ENCODE measurements at places on chromosomes 6 and 20.

DNA sequence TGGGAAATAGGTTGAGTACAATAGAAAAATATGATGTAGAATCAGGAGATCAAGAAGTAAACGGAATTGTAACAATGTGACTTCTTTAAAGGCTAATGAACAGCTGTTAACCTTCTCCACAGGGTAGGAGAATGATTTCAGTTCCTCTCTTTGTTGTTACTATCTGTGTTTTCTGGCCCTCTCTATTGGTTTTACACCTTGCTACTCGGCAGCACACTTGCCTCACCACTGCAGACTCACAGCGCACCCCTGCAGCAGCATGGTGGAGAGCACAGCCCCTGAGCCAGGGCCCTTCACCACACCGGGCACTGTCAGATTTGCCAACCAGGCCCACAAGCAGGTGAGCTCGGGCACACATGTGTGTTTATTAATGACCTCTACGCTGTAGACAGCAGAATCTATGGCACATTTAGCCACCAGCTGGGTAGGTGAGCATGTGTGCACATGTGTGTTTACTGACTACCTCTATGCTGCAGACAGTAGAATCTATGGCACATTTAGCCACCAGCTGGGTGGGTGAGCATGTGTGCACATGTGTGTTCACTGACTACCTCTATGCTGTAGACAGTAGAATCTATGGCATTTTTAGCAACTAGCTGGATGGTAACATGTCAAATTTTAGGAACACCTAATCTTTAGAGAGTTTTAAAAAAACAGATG is 16.8 kb downstream of the SFT2D1 start:
- no peak for DNase-seq

DNA sequence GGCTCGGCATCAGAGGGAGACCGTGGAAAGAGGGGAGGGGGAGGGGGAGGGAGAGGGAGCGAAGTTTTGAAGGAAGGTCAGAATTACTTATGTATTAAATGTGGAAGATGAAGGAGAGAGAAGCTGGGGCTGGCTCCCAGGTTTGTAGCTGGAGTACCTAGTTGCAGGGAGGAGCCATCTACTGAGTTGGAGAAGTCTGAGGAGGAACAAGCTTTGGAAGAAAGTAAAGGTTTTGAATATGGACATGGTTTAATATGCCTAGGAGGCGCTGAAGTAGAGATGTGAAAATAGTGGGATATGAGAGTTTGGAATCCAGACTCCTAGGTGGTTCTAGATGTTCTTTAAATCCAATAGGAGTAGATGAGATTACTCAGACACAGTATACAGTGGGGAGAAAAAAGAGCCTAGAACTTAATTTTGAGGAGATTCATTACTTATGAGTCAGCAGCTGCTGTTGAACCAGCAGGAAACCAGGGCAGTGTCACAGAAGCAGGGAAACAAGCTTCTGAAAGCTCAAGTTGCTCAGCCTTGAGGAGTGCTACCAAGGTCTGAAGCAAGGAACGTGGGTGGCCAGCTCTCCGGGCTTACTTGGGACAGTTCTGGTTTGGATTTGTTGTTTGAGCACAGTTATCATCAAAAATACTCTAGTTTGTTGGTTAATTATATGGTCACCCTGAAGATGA is 149.3 kb downstream of the UTRN start:
- DNase-seq: no peak

DNA sequence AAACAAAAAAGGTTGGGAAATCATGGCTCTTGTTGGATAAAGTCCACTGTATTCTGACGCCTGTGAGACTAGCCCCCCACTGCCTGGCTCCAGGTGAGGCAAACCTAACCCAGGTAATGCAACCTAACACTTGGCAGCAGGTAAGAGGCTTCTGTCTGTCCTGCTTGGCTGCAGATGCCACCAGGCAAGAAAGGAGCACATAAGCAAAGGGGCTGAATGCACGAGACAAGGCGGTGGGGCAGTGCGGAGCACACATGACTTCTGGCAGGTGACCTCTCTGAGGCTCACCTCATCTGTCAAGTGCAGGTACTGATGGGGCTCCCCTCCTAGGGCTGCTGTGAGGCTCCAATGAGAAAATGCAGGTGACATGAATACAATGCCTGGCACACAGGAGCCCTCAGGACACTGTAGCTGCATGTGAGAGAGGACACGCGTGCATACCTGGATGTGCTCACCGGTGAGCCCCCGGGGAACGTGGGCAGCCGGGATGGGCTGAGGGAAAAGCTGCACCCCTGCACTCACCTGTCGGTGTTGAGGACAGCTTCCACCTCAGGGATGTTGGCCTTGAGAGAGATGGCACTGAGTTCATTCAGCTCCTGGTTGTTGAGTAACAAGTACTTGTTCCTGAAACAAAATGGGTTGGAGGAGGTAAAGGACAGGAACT is 54.1 kb downstream of the MYH7B start:
- peak; percentile 24 for DNase-seq

- peak; percentile 72 for DNase-seq
Observed at GRCh38 chr6:33787954-33788693, 806 bp downstream of the LEMD2 start.

DNA sequence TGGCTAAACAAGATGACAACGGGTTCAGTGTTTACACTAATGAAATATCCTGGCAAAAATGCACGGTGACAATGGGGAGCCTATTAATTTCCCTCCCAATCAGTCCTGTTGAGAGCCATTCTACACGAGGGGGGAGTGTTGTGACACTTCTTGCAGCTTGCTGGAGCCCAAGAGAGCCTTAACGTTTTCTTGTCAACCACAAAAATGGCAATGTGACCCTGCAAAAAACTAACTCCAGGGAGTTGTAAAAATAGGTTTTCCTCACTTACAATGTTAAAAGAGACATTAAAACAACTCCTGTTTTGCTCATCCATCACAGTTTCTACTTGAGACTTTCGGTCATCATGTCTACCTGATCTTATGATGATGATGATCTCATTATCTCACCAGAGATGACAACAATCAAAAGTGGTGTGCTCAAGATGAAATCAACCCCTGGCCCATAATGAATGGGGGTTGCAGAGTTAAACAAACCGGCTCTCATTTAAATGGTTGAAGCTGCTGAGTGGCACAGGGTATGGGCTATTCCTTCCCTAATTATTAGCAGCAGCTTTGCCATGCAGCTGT is 57.9 kb downstream of the GJA10 start:
- no peak for DNase-seq

DNA sequence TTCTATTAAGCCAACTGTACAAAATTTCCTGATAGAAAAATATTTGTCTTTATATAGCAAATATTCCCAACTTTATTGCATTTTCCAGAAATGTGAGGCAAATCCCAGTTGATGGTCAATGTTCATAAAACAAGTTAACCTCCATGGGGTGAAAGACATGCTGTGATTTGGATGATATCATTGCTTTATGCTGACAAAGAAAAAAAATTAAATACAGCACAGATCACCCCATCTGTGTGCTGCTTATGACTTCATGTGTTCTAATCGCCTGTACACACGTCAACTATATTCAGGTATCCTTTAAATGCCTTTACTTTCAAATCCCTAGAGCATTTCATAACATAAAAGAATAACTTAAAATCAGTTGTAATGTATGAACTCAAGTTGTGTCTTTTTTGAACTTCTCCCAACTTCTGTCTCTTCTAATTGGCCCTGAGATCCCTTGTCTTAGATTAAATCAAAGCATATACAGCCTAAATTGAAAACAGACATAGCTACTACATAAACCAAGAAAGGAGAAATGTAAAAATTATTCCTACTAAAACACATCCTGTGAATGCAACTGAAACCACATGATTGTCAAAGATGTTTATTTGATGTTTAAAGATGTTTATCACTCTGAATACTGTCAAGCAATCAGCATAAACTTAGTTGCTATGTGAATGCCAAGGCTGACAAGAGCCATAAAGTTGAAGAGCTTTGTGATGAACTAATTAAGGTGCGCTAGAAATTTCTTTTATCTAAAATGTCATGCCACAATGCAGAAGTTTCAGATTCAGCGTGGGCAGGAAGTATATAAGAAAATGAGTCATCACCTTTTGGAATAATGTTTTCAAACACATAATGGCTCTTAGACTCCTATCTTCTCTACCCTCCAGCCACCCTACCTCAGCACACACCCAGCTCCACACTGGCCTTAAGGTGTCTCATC is 68.7 kb downstream of the FILIP1 start:
- DNase-seq: no peak

GRCh38 chr6:34093854-34094430 is 51.9 kb downstream of the GRM4 start:
- DNase-seq: no peak

DNA sequence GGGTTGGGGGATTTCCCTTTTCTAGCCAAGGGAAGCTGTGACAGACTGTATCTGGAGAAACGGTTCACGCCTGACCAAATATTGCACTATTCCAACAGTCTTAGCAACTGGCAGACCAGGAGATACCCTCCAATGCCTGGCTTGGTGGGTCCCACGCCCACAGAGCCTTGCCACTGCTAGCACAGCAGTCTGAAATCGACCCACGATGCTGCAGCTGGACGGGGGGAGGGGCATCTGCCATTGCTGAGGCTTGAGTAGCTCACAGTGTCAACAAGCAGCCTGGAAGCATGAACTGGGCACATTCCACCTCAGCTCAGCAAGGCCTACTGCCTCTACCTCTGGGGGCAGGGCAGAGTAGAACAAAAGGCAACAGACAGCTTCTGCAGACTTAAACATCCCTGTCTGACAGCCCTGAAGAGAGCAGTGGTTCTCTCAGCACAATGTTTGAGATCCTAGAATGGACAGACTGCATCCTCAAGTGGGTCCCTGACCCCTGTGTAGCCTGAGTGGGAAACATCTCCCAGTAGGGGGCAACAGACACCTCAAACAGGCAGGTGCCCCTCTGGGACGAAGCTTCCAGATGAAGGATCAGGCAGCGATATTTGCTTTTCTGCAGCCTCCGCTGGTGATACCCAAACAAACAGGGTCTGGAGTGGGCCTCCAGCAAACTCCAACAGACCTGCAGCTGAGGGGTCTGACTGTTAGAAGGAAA is 89.9 kb upstream of the ECI2 start:
- no peak for DNase-seq

- DNase-seq: no peak
Observed at GRCh38 chr6:4128072-4128471, 7.3 kb downstream of the ECI2 start.

DNA sequence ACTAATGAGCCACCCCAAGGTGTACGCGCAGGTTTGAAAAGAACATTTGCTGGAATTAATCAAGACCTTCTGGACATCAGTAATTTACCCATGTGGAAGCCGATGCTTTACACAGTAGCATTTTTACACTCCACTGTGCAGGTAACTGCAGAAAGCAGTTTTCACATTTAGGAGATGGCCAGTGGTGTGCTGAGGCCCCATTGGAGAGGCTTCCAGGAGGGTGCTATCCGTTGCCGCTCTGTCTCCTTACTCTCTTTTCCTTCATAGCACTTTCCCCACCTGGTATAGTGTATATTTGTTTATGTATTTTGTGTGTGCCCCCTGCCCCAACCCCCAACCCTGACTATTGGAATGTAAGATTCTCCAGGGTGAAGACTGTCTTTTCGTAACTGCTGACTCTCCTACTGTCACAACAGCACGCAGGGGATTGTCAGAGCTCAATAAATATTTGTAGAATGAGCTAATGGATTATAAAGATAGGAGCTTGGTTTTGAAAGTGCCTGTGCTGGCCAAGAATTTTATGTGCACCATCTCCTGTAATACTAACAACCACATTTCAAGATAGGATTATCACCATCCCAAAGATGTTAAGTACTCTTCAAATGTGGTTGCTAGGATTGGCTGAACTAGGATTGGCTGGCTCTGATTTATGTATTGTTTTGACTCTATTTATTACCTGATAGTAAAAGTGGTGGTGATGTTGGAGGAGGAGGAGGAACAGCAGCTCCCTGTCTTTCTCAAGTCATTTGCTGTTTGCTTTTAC is 74.0 kb upstream of the GLP1R start:
- DNase-seq: no peak

GRCh38 chr6:20038410-20039204 is 173.7 kb downstream of the MBOAT1 start:
- DNase-seq: no peak

DNA sequence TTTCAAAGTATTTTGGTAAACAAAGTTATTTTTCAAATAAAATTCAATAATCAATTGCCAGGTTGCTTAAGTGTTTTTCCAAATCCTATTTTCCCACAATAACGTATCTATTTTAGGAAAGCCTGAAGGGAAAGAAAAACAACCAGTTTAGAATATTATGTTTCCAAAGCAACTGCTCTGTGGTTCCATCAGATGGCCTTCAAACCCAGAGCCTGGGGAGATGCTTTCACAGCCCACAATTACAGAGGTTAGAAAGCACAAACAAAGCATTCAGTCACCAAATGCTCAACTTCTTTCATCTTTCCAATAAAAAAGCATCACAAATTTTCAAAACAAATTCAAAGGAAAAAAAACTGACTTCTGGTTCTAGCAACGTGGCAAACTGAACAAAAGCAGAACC is 66.0 kb downstream of the ELOVL5 start:
- no peak for DNase-seq

GRCh38 chr6:33926451-33926850 is 122.6 kb upstream of the MLN start:
- no peak for DNase-seq

DNA sequence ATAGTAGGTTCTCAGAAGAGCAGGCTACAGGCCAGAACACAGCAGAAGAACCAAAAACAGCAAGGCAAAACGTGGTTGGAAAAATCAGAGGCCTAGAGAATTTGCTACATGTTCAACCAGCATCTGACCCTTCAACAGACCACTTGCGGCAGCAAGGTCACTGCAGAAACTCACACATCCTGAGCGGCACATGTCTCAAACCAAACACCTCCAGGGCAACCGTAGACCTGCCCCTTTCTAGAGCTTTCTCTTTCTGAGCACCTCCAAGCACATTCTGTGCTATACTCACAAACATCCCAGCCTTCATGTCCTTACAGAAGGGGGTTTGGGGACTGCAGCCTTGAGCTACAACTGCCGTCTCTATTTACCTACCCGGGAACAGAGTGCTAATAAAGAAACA is 52.6 kb downstream of the GFOD1 start:
- DNase-seq: no peak

DNA sequence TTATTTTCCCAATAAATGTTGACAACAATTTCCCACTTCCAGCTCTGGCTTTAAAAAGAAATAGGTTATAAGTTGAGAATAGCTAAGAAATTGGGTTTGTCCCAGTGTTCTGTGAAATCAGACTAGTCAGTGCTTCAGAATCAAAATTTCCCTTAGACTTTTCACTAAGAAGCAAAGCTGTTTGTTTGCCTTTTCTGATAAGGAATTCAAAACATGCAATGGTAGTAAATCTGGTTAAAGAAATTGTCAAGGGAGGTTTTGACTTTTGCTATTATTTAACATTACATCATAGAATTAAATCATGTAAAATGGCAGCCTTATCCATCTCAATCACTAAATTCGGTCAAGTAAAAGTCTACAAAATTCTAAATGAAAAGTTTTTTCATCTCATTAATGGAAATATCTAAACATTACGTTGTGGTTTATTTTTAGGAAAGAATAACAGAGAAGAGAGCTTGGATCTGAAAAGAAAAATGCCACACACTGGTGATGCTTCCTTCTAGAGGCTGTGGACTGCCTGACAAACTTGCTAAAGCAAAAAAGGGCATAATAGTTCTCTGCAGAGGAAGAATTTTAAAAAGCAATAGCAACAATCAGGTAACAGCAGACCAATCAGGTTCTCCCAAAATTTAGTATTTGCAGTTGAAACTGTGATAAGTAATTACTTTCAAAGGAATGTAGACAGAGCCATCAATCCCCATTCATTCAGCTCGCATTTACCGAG is 36.4 kb downstream of the PLAGL1 start:
- DNase-seq: no peak

GRCh38 chr6:35392773-35393672 is 50.7 kb downstream of the PPARD start:
- no peak for DNase-seq

GRCh38 chr6:18386298-18386976 is 713 bp upstream of the RNF144B start:
- no peak for DNase-seq

GRCh38 chr6:159837511-159837910 is 37.4 kb downstream of the PNLDC1 start:
- DNase-seq: no peak

Measured in activated CD4-positive, CD25-positive, alpha-beta regulatory T cell treated with anti-CD3 and anti-CD28 coated beads, Interleukin-2, amount 50 U/mL, for 72 hours (primary cell).